ENCODE measurements at places on chromosomes 16 and 17.
A peak's percentile ranks its signal among the peaks of the same experiment; 100 is the strongest.

- ATAC-seq: peak; percentile 5
These were observed 8.8 kb upstream of the FASN start for GRCh38 chr17:82106688-82107305.

- ATAC-seq: no peak
These were observed 6.5 kb upstream of the ORAI3 start for GRCh38 chr16:30942426-30942806.

- peak; percentile 72 for ATAC-seq
These were observed 18.7 kb upstream of the ADGRG1 start for GRCh38 chr16:57609541-57610401.

DNA sequence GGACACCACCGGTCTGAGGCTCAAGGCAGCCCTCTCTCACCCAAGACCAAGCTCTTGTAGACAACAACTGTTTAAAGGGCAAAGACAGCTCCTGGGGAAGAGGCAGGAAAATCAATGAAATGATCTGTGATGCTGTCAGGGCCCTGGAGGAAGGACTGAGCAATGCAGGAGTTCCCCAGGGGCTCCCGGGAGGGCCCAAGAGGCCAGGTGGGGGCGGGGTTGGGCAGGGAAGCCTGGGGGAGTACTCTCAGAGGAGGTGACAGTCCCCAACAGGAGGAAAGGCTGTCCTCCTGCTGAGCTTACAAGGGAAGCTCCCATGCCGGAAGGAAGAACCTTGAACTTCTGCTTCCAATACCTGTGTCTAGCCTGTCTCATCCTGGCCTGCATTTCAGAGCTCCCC is 8.3 kb upstream of the NOS2 start:
- no peak for ATAC-seq

GRCh38 chr17:78576389-78577112 is 645 bp downstream of the DNAH17 start:
- no peak for ATAC-seq

DNA sequence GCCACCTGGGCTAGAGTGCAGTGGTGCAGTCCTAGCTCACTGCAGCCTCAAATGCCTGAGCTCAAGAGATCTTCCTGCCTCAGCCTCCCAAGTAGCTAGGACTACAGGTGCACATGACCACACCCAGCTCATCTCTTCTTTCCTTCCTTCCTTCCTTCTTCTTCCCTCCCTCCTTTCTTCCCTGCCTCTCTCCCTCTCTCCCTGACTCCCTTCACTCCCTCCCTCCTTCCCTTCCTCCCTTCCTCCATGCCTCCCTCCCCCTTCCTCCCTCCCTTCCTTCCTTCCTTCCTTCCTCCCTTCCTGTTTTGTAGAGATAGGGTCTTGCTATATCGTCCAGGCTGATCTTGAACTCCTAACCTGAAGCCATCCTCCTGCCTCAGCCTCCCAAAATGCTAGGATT is 23.5 kb upstream of the USP36 start:
- ATAC-seq: no peak

GRCh38 chr17:17641621-17642409 is 39.4 kb upstream of the RAI1 start:
- ATAC-seq: peak; percentile 74

GRCh38 chr17:58686980-58687379 is 4.9 kb downstream of the TEX14 start:
- ATAC-seq: no peak

- ATAC-seq: no peak
These were observed 93.4 kb upstream of the TMEM132E start for GRCh38 chr17:34485999-34486398.

DNA sequence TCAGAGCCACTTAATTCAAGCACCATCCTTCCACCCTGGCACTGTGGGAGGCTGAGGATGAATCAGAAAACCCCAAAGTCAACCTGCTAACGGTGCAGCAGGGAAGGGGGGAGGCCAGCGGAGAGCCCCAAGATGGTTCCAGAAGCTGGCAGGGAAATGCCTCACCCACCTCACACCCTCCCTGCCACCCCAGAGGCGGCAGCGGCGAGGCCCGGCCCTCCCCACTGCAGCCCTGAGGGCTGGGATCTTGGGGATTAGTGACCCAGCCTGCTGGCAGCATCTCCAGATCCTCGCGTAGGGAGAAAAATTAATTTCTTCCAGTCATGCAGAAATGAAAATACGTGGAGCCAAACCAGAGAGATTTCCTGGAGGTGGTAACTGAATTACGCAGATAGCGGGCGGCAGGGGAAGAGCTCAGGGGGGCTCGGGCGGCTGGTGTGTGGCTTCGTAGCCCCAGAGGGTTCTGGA is 38.2 kb downstream of the CBFA2T3 start:
- no peak for ATAC-seq

GRCh38 chr16:87812200-87812656 is 46.4 kb upstream of the KLHDC4 start:
- no peak for ATAC-seq

- ATAC-seq: peak; percentile 77
These were observed 27.5 kb downstream of the ZCCHC14 start for GRCh38 chr16:87465306-87465705.

- peak; percentile 27 for ATAC-seq
These were observed 17.8 kb downstream of the EIF4A3 start for GRCh38 chr17:80129006-80129565.

- ATAC-seq: peak; percentile 31
These were observed 6.1 kb upstream of the SERPINF2 start for GRCh38 chr17:1736348-1737281.

- ATAC-seq: no peak
These were observed 17.3 kb upstream of the HEXD start for GRCh38 chr17:82400830-82401229.

- peak; percentile 80 for ATAC-seq
These were observed 1.7 kb downstream of the HOXB1 start for GRCh38 chr17:48528936-48529682.
